ENCODE measurements at places on chromosomes 12 and 14. TPM values are rescaled to one million over a fixed set of nuclear protein-coding genes. Genes with fewer than 3 reads are reported as not detected.

DPY19L2 gene
- 58.8 TPM for total RNA-seq

GZMB gene
- total RNA-seq, result not detected

CSRNP2 gene
- 53.7 TPM for total RNA-seq

SLC25A21 gene
- total RNA-seq, result 0.49 TPM

FITM1 gene
- total RNA-seq, result 11.4 TPM

TM7SF3 gene
- 66.8 TPM for total RNA-seq

FOXM1 gene
- total RNA-seq, result 3.8 TPM

PIWIL1 gene
- total RNA-seq, result 1.5 TPM

RARG gene
- total RNA-seq, result 50.7 TPM

WNT1 gene
- not detected for total RNA-seq

SPTB gene
- total RNA-seq, result 25.2 TPM
